ENCODE measurements at places on chromosomes 7 and 10.
A peak's percentile ranks its signal among the peaks of the same experiment; 100 is the strongest.

DNA sequence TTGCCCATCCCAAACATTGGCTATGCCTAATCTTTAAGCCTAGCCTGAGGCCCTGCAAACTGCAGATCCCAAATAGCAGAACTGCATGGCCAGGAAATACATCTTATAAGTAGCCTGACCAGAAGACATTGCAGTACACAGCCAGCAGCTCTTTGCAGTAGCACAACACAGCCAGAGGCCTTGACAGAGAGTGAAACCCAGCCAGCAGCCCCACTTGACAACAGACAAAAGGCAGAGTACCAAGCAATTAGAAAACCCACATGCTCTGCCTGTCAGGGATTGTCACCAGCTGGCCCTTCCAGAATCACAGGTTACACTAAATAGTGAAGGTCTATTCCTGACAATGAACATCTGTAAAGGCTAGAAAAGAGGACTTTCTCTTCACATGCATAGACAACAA, 242.8 kb upstream of the TMEM72 start:
- DNase-seq, result no peak

DNA sequence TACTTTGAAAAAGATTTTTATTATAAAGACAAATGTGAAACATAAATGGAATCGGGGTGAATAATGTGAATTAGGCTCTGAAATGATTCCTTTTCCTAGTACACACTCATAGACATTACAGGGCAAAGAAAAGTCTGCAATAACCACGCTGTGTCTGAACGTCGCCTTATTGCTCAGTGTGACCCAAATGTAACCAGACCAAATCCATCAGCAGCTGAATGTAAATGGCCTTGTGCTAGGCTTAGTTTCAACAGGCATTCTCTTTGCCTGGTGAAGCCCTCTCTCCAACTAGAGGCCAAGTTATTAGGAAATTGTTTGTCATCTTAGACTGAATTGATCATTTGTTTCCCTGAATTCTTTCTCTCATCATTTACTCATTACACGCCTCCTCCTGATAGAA, 225.5 kb downstream of the CHCHD3 start:
- no peak for DNase-seq

DNA sequence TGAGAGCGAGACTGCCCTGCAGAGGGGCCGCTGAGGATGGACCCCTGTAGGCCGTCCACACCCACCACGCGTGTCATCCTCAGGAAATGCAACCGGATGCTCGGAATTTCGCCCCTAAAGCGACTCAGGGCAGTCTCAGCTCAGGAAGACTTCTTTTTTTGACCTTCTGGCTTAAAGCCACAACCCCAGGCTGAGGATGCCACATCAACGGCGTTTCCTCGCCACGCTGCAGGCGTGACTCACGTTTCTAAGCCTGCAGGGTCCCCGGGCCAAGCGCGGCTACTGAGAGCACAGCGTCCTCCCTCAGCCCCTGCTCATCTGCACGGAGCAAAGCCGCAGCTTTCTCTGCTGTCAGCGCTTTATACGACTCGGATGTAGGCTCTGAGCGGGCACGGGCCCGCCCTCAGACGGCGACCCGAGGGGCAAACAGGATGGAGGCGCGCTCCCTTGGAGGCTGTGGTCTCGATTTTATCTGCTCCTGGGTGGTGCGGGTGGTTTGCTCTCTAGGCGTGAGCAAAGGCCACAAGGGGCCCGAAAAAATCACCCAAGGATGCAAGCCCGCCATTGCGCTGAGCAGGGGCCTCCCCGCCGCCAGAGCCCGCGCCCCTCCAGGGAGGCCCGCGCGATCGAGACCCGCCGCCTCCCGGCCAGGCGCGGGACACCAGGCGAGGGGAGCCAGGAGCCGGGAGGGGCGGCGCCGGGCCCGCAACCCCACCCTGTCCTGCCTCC, 726 bp upstream of the INSIG1 start:
- DNase-seq, result peak; percentile 33

DNA sequence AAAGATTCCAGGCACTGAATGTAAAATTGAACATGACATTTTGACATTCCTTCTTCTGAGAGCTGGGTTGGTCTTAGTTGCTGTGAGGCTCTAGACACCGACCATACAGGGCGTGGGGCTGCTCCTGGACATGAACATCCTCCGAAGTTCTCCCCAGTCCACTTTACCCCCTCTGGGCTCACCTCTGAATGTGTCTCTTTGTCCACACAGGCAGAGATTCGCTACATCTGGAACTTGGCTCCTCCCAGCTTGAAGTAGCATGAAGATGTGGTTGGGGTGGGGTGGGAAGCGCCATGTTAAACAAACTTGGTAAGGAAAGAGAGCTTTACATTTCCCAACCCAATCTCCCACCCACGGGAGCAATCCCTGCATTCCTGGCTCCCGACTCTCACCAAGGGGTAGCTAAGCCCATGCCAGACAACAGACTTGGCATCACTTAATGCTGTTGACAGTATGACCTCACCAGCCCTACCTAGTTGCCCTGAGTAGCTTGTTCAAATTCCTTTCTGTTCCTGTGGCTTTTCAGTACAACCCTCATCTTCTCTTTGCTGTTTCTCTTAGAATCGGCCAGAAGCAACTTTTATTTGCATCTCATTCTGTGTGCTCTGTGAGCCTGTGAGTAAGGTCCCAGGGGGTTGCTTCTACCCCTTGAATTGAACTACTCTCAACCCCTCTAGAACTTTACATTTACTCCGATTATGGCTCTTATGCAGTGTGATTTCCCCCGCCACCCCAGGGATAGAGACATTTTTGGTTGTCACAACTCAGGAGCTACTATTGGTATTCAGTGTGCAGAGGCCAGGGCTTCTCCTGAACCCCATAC, 211.4 kb downstream of the SEC23IP start:
- DNase-seq, result no peak

GRCh38 chr7:85336086-85336485, 149.2 kb upstream of the SEMA3D start:
- no peak for DNase-seq
